ENCODE measurements at places on chromosomes 5 and 9.

GRCh38 chr5:149803641-149804468, 73.7 kb downstream of the PPARGC1B start:
- no peak for DNase-seq

GRCh38 chr5:93674866-93675459, 66.4 kb downstream of the POU5F2 start:
- no peak for DNase-seq

- no peak for DNase-seq
These were observed 314.3 kb downstream of the KIAA0825 start for GRCh38 chr5:94304146-94304545.

GRCh38 chr9:93023521-93023815, 35.0 kb upstream of the SUSD3 start:
- DNase-seq = no peak

GRCh38 chr5:33637011-33637410, 196.2 kb downstream of the TARS1 start:
- DNase-seq = no peak

- no peak for DNase-seq
These were observed 34.7 kb upstream of the DMXL1 start for GRCh38 chr5:119036101-119036762.

DNA sequence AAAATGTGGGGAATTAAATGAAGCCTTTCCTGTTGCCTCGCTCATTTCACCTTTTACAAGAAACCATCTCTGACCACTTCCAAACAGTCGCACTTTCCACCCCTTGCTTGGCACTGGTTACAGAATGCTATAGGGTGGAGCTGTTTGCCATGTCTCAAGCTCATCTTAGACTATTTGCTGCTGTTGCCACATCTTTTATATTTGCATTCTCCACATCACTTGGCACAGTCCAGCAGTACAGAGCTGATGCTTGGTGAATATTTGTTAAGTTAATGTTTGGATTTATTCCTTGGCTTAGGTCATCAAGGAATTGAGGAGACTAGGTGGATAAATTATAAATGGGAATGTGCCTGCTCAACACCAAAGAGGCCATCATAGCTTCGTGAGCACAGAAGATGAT, 53.2 kb downstream of the GNA14 start:
- no peak for DNase-seq
